ENCODE measurements at places on chromosomes 2 and 18.

- no peak for DNase-seq
Observed at GRCh38 chr2:124877141-124877577, 852.1 kb downstream of the CNTNAP5 start.

DNA sequence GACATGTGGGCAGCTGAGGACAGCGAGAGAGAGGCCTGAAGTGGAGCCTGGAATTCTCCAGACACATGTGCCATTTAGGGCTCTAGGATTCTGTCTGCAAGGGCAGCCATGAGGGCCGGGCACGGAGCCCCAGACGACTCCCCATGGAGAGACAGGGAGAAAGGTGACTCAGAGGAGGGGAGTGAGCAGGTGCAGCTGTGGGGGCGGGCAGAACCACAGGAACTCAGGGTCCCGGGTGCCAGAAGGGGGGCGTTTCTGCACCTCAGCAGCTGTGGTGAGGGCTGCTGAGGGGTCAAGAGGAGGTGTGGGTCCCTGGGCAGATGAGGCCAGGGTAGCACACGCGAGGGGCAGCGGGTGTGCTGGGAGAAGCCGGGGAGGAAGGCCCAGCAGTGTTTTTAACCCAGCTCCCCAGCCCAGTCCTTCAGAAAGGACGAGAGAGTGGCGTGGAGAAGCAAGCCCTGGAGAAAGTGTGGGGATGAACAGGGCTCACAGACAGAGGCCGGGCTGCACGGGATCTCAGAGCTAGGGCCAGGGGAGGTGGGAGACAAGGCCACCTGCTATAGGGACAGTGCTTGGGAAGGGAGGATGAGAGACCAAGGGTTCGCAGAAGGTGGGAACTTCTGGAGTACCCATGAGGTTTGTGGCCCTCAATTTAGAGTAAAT is 7.6 kb downstream of the GPR17 start:
- no peak for DNase-seq

DNA sequence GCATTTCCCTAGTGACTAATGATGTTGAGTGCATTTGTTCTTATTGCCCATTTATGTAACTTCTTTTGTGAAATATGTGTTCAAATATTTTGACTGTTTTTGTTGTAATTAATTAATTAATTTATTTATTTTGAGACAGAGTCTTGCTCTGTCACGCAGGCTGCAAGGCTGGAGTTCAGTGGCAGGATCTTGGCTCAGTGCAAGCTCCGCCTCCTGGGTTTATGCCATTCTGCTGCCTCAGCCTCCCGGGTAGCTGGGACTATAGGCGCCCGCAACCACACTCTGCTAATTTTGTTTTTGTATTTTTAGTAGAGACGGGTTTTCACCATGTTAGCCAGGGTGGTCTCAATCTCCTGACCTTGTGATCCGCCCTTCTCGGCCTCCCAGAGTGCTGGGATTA is 71.9 kb downstream of the TAF4B start:
- DNase-seq: no peak

- peak; percentile 52 for DNase-seq
Observed at GRCh38 chr2:186256540-186256939, 229.5 kb upstream of the ZC3H15 start.

All from KBM-7 (cell line).